CD4-positive, alpha-beta T cell treated with Interleukin-15 for 4 hours (primary cell): ENCODE measurements at places on chromosomes 6 and 20.

- DNase-seq = no peak
Measured at GRCh38 chr6:3353939-3354338, 95.2 kb downstream of the PSMG4 start.

DNA sequence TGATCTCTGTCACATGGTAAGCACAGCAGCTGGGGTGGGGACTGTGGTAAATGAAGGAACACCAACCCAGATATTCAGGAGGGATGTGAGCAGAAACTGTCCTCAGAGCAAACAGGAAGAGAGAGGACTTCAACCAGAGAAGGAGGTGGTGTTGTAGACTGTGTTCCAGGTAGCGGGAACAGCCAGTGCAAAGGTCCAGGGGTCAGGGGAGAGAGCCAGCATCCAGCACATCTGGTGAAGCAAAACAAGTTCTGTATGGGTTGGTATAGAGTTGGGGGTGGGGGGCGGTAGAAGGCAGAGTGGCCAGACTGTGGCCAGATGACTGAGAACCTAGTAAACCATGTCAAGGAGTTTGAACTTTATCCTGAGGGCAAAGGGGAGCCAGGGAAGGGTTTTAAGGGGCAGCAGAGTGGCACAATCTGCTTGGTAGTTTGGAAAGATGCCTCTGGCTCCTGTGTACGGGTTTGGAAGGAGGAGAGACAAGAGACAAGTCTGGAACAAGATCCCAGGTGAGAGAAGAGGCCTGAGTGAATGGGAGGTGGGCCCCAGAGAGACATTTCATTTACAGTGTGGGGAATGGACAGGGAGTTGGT is 27.8 kb upstream of the TTPAL start:
- no peak for DNase-seq

GRCh38 chr6:157981132-157981394 is 600 bp upstream of the SYNJ2 start:
- no peak for DNase-seq

DNA sequence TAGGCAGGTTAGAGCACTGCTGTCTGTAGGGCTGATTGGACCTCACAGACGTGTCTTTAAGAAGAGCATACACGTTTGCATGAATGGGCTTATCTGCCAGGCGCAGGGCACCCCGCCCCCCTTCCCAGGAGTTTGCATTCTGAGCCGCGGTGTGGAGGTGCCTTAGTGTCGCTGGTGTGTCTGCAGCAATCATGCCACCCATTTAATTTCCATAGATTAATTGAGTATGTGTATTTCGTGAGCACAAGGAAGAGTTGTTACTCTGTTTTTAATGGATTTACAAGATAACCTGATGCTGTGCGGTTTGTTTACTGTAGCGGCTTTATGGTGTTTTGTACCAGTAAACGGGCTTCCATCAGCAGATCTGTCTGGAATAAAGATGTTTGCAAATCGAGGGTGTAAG is 107.7 kb downstream of the ZDHHC14 start:
- no peak for DNase-seq

GRCh38 chr20:52242237-52243230 is 51.0 kb upstream of the ZFP64 start:
- peak; percentile 32 for DNase-seq

GRCh38 chr20:32356622-32357374 is 1.3 kb upstream of the ASXL1 start:
- no peak for DNase-seq

DNA sequence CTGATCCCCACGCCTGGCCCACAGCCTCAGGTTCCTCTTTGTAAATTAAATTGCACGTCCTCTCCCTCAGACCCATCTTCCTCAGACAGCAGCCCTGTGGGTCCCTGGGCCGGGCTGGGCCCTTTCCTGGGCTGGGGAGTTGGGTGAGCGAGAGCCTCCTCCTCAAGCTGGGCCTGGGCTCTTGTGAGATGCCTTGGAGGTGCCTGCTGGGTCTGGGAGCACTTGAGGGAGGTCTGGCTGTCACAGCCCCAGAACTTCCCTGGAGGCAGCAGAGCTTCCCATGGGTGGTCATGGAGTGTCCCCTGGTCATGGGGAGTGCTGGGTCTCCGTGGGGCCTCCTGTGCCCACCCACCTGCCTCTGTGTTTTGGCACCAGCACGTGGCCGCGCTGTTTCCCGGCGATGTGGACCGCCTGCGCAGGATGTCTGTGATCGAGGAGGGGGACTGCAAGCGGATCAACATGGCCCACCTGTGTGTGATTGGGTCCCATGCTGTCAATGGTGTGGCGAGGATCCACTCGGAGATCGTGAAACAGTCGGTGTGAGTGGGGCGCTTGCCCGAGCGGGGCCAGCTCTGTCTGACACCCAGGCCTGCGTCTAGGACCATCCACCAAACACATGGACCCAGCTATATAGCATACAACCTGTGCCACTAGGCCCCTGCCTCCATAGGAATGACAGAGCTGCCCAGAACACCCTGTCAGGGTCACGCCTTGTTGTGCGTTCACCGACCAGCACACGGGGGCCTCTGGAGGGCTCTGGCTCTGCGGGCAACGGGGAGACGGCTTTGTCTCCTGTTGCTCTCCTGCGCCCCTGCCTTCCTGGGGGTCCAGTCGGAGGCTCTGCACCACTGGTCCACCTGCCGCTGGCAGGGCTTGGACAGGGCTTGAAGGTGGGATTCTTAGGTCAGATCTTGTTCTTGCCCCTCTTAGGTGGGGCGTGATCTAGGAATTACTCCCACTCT is 33.0 kb downstream of the PYGB start:
- no peak for DNase-seq

- no peak for DNase-seq
Measured at GRCh38 chr20:15205719-15206118, 868.3 kb upstream of the FLRT3 start.

DNA sequence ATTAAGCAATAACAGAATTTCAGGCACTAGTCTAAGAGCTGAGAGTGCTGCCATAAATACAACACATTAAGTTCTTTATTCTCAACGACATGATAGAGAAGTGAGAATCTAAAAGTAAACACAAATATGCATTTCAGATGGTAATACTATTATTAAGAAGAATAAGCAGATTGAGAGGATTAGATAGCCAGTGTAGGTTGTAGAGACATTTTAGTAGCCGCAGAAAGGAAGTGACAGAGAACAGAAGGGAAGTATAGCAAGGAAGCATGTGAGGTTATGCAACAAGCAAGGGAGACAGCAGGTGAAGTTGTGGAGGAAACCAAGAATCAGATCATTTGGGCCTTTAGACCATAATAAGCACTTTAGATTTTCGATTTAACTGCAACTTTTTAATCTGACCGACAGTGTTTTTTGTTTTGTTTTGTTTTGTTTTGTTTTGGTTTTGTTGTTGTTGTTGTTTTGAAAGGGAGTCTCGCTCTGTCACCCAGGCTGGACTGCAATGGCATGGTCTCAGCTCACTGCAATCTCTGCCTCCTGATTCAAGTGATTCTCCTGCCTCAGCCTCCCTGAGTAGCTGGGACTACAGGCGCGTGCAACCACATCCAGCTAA is 737.0 kb upstream of the ADGRB3 start:
- DNase-seq = no peak

DNA sequence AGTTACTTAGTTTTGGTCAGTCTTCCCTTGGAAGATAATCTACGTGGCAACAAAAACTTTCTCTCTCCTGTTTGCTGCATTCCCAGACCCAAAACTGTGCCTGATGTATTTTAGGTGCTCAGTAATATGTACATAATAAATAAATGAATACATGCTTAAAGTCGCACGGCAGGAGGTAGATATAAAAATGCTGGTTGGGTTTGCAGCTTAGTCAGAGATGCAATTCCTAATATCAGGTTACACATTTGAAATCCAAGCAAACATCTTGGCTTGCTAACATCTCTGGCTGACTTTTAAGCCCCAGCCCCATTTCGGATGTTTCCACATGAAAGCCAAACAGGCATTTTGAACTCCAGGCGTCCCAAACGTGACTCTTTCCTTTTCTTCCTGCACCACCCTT is 91.0 kb downstream of the KCNQ5 start:
- no peak for DNase-seq

DNA sequence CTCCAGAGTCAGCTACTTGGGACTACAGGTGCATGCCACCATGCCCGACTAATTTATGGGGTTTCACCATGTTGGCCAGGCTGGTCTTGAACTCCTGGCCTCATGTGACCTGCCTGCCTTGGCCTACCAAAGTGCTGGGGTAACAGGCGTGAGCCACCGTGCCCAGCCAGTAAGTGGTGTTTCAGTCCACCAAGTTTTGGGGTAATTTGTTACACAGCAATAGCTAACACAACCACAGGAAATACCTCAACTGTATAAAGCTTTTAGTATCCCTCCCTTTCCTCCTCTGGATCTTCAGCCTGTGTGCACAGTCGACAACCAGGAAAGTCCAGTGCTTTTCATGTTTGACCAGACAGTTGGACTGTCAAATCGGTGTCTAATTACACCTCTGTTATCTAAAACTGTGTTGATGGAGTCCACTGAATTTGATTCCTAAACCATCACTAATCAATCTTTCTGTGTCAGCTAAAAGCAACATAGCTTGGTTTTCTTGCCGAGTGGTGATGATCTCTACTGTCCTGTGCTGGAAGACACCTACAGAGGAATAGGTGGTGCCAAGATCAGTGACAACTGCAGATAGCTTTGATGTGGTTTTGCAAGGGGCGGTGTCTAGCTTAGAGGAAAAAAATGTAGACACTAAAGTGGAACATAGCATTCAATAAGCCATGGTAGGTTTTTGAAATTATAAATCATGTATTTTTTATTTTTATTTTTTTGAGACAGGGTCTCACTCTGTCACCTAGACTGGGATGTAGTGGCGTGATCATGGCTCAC is 22.2 kb upstream of the ZBTB2 start:
- DNase-seq = peak; percentile 76

DNA sequence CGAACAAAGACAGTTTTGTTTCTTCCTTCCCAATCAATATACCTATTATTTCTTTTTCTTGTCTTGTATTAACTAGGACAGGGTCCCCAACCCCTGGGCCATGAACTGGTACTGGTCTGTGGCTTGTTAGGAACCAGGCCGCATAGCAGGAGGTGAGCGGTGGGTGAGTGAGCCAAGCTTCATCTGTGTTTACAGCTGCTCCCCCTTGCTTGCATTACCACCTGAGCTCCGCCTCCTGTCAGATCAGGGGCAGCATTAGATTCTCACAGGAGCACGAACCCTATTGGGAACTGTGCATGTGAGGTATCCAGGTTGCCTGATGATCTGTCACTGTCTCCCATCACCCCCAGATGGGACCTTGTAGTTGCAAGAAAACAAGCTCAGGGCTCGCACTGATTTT is 151.9 kb downstream of the CDKAL1 start:
- DNase-seq = no peak

DNA sequence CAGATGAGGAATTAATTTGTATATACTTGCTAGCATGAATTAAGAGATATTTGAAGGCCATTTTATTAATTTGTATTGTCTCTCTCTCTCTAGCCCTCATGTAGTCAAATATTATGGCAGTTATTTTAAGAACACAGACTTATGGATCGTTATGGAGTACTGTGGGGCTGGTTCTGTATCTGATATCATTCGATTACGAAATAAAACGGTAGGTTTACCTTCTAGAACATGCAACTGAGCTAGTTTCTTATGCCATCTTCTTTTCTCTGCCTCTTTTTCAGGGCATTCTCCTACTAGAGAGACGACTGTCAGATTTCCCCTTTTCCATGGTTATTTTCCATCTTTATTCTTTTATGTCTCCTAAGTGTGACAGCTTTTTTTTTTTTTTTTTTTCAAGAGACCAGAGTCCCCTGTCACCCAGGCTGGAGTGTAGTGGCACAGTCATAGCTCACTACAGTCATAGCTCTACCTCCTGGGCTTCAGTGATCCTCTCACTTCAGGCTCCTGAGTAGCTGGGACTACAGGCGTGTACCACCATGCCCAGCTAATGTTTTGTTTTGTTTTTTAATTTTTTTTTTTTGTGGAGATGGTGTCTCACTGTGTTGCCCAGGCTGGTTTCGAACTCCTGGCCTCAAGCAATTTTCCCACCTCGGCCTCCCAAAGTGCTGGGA is 15.6 kb downstream of the STK4 start:
- no peak for DNase-seq

DNA sequence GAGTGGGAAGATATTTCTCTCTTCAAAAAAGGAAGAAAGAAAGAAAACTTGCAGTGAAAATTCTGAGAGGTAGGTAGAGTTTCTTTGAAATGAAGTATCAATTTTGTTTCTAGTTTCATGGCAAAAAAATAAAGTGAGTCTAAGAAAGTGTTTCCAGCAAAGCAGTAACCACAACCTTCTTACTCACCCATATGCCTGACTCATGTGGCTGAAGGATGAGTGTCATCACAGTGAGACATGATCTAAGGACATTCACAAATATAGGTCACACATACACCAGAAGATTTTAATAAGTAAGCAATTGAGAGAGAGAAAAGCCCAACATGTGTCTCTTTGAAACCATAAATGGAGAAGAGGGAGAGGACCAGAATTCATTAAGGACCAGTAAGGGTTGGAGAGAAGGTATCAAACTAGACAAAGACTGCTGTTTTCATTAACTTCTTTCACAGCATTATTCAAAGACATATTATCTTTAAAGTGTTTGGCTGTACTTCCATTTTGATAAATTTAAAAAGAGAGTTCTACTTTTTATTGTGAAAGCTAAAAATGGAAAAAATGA is 169.5 kb downstream of the FRK start:
- no peak for DNase-seq

DNA sequence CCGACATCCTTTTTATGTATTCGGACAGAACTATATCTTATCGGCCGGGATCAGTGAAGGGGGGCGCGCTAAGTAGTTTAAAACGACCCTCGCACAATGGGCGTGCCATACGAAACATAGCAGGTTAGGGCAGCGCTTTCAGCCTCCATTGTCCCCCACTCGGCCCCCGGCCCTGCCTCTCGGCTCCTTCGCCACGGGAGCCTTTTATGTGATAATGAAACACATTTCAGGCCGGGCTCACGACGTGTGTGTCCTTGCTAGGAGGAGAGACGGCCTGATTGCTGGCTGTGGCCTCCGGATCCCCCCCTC is 5.3 kb downstream of the FOXA2 start:
- DNase-seq = no peak

GRCh38 chr20:51800872-51801121 is 1.5 kb downstream of the SALL4 start:
- no peak for DNase-seq

DNA sequence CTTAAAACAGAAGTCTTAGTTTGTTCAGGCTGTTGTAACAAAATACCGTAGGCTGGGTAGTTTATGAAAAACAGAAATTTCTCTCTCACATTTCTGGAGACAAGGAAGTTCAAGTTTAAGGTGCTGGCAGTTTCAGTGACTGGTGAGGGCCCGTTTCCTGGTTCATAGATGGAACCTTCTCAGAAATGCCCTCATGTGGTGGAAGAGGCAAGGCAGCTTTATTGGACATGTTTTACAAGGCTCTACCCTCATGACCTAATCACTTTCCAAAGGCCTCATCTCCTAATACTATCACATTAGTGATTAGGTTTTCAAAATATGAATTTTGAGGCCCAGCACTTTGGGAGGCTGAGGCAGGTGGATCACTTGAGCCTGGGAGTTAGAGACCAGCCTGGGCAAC is 2.4 kb downstream of the HEBP2 start:
- no peak for DNase-seq

GRCh38 chr6:127200114-127200513 is 66.5 kb upstream of the RNF146 start:
- DNase-seq = no peak
